ENCODE measurements at places on chromosomes 5 and 9.
A peak's percentile ranks its signal among the peaks of the same experiment; 100 is the strongest.

GRCh38 chr5:168409591-168410458, 76.4 kb upstream of the RARS1 start:
- DNase-seq = peak; percentile 74

DNA sequence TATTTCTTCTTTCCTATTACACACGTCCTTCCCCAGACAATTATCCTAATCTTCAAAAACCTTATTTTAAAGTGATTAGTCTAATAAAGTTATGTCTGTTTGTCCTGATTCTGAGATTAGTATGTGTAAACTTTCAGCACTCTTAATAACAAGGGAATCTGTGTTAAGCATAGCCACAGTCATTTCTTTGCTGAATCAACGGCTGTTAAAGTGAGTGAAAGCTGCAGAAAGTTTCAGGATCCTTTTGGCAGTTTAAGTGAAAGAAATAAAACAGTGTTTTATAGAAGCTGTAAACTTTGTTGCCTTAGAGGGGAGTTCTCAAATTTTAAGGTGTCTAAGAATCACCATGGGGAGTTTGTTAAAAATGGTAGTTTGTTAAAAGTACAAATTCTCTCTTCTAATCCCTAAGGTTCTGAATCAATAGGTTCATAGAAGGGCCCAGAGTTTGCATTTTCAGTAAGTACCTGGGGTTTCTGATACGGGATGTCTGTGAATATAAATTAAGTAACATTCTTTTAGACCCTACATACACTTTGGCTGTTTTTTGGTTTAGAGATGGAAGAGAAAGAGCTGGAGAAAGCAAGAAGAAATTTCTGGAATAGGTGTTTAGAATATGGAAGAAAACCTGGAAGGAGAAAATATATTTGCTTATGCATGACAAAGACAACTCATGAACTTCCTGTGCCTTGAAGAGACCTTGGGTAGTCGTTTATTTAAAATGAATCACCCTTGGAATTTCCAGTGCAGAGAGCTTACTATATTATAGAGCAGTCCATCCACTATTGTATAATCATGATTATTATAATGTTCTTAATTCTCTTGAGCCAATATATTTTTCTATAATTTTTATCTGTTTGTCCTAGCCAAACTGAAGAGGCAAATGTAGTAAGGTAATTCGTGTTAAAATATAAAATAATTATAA, 45.7 kb downstream of the SCAMP1 start:
- DNase-seq = peak; percentile 62

- DNase-seq = no peak
These were observed 51.1 kb downstream of the CDK5RAP2 start for GRCh38 chr9:120528829-120529228.

GRCh38 chr9:132996526-132996925, 18.0 kb downstream of the GFI1B start:
- no peak for DNase-seq

DNA sequence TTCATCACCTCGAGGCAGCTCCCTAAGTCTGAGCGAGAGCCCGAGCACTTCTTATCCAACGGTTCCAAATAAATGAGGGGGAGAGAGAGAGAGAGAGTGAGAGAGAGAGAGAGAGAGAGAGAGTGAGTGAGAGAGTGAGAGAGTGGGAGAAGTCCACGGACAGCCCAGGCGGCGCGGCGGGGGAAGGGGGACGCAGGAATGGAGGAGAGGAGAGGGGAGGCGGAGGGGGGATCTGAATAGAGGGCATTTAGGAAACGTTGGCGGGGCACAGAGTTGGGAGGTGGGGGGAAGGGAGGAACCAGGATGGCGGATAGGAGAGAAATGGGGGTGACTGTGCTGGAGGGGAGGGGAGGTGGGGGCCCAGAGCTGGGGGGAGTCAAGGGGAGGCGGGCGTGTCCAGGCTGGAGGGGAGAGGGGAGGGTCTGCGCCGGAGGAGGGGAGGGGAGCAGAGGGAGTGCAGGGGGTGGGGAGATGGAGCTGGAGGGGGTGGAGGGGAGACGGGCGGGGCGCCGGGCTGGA, 398 bp upstream of the BASP1 start:
- peak; percentile 6 for DNase-seq

DNA sequence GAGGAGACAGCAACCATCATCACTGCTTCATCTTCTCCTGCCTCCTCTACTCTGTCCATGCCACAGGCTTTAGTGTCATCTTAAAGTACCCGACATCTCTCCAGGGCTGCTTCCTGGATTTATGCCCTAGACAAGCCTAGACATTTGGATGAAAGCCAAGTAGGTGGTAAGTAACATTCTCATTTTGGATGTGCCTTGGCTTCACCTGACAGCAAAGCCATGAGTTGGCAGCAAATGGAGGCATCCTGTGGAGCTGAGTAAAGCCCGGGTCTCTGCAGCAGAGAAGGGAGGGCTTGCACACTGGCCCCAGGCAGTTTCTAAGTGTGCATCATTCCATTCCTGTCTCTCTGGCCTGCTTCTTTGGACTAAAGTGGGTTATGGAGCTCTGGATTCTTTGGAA, 299.1 kb downstream of the DMAC1 start:
- DNase-seq = no peak

DNA sequence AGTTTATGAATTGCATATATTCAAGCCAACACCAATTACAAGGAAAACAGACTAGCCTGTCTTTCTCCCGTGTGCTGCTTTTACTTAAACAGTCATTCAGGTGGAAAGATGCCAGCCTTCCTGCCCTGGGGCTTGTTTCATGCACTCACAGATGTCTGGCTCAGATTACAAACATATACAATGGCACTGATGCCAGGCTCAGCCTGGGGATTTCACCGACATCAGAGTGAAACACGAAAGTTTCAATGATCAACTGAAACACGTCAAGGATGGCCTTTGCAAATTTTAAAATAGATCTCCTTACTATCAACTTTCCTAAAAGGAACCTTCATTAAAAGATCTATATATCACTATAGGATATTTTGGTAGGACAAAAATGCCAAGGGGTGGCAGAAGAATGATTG, 1576.5 kb downstream of the EFNA5 start:
- DNase-seq = no peak
